ENCODE measurements at places on chromosomes 13 and 19.

DNA sequence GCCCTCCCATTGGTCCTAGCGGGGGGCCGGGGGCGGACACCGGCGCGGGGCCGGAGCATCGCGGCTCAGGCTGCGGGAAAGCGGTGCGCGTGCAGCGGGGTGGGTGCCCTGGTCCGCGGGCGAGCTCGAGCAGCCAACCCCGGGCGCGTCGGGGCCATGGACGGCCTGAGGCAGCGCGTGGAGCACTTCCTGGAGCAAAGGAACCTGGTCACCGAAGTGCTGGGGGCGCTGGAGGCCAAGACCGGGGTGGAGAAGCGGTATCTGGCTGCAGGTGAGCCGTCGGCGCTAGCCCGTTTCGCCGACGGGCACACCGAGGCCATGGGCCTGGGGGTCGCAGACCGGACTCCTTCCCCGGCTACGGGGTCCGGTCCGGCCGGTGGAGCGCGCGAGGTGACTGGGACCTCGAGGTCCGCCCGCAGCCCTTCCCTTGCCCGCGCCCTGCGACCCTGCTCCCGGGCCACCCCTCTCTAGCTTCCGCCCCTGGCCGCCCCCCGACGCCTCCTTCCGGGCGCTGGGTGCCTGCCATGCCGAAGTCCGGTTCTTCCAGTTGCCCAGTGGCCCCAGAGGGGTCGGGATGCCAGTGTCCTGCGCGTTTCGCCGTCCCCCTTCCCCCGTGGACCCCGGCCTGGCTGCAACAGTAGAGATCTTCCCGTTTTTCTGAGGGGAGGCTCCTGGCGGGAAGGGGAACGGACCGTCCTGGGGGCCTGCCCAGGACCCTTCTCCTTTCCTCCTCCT, at the start of gene REEP6:
Gene REEP6, plus strand, starts transcription at position 68 of the 735 bp plus-strand sequence. Its CDS starts 89 bp downstream, at position 157.
- DNase-seq, result no peak

DNA sequence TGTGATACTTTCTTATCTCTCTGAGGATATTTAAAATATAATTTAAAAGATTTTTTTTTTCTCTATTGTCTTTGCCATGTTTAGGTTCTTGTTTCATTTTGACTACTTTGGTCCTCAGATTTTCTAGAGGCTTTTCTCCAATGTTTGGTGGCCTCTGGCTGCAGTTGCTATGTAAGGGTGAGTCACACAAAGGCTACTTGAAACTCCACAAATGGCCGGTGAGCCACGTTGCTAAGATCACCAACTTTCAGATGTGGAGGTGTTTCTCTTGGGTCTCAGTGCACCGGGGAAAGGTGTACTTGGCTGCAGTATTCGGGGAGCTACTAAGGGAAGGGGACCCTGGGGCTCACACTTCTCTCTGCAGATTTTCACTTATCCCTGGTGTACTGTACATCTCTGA, 248.1 kb downstream of the HS6ST3 start:
- no peak for DNase-seq

GRCh38 chr13:39510316-39510695, 92.7 kb downstream of the LHFPL6 start:
- no peak for DNase-seq

DNA sequence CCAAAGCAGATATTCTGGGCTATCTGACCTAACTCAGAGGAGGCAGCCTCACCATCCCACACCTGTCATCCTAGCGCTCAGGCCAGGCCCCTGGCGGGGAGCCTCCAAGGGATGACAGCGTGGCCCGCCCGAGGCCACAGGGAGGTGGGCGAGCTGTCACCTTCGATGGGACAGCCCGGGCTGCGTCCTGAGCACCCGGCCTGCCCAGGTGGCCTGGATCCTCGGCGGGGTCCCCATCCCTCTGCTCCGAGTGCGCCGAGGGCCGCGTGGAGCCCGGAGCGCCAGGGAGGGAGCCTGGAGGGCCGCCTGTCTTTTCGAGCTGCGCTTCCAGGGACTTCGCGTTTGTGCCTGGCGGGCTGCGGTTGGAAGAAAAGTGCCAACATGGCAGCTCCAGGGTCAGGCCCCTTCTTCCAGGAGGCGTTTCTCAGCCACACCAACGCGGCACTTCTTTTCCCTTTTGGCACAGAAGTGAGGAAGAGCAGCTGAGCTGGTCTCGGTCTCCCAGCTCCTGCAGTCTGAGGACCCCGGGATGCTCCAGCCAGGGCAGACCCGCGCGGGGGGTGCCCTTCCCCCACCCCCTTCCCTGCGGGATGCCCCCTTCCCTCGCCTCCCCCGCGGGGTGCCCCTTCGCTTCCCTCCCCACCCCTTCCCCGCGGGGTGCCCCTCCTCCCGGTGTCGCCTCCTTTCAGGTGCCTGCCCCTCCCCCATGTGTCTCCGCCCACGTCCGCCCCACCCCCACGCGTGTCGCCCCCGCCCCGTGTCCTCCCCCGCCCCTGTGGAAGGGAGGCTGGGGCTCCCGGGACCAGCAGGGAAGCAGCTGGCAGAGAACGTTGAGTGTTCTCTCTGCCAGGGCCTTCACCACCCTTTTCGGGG, 42.3 kb downstream of the GJA3 start:
- DNase-seq, result peak; percentile 66

DNA sequence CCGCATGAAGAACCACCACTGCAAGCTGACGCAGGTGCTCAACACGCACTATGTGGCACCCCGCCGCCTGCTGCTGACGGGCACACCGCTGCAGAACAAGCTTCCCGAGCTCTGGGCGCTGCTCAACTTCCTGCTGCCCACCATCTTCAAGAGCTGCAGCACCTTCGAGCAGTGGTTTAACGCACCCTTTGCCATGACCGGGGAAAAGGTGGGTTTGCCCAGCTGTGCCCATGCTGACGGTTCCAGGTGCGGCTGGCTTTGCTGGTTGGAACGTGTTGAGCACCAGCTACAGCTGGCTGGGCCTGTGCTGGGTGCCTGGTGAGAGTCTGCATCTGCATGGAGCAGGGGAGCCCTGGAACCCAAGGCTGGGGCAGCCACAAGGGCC, 60.9 kb downstream of the SMARCA4 start:
- no peak for DNase-seq

- no peak for DNase-seq
Observed at GRCh38 chr13:48890391-48890790, 85.3 kb upstream of the FNDC3A start.

- DNase-seq, result no peak
Observed at GRCh38 chr13:43293986-43294385, 270.6 kb downstream of the DNAJC15 start.

- DNase-seq, result no peak
Observed at GRCh38 chr19:44749292-44749691, 784 bp downstream of the BCL3 start.

- DNase-seq, result no peak
Observed at GRCh38 chr13:27384285-27384684, 40.1 kb upstream of the GTF3A start.

GRCh38 chr19:10832939-10833296, 3.1 kb downstream of the TMED1 start:
- no peak for DNase-seq

DNA sequence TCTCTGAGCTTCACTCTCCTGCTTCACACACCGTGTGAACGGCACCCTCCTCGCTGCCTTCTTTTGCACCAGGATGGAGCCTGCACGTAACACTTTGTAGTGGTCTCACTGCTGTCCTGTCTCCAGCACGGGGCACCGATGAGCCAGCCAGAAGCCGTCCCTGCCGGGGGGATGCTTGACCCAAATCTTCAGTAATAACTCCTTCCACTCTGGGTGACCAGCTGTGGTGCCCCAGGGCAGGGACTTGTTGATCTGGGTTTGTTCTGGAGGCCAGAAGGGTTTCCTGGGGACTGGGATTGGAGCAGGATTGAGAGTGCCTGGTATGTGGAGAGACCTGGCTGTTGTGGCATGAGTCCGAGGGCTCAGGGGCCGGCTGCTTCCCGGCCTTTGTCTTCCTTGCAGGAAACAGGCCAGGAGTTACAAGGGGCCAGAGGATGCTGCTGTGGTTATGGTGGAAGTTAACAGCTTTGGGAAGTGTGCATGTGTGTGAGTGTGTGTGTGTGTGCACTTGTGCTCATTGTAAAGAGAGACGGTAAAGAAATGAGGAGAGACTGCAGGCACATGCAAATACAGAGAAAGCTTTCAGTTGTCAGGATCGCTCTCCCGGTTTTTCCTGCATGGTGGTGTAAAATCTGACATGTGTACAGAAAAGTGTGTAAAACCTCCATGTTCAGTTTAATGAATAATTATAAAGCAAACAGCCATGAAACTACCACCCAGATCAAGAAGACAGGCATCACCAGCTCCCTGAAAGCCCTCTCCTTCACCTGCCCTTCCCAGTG, 18.9 kb downstream of the PAK4 start:
- peak; percentile 31 for DNase-seq

DNA sequence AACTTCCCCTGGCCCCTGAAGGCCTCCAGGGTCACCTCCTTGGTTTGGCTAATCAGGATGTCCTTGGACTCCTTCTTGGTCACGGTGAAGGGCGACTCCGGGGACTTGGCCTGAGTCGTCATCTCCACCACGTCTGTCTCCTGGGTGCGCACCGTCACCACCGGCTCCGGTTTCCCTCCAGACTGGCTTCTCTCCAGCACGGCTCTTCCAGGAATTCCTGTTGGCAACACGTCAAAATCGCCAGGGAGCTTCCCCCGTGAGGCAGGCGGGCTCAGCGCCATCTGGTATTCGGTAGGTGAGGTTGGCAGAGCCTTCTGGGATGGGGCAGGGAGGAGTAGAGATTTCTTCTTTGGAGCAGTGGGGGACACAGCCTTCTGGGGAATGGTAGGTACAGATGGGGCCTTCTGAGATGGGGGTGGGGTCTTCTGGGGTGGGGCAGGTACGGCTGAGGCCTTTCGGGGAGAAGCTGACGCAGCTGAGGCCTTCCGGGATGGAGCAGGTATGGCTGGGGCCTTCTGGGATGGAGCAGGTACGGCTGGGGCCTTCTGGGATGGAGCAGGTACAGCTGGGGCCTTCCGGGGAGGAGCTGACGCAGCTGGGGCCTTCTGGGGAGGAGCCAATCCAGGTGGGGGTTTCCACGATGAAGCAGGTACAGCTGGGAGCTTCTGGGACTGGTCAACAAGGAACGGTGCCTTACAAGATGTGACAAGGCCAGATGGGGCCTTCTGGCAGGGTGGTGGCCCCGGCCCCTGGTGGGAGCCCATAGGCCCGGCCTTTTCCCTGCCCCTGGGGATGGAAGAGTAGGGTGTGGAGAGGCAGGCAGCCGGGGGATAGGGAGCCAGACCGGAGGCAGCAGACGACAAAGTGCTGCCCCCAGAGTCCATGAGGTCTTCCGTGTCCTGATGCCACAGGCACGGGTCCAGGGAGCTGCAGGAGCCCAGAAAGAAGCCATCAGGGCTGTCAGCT, 3.8 kb downstream of the GARIN5B start:
- no peak for DNase-seq

GRCh38 chr19:342801-343421, 1.7 kb downstream of the MIER2 start:
- peak; percentile 29 for DNase-seq

DNA sequence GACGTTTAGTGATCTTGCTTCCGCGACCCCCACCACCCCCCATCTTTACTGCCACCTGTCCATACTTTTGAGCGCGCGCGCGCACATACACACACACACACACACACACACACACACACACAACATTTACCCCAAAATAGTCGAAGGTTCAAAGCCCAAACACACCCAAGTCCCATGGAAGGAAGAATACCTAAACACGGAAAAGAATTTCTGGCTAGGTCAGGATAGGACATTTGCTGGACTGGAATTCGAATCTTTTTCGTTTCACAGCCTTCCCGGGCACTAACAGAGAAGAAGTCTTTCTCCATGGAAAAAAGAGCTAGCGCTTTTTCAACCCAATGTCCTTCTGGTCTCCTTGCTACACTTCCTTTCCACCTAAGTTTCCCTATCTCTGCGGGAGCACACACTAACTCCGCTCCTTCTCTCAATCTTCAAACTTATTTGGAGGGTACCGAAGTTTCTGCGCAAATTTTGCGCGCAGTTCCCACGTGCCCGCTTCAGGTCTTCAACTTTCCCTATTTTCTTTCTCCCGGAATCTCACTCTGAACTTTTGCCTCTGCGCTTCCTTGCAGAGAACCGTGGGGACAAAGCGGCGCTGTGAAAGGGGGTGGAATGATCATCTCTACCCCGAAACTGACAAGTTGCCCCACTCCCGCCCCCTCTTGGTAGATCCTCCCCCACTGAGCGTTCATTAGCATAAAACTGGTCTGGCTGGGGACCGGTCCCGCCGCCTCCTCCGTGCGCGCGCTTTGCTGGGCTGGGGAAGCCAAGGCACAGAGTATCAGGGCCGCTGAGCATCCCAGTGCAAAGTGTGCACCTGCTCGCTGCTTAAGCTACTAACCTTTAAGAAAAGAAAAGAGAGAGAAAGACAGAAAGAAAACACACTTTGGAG, 2.7 kb downstream of the DACH1 start:
- DNase-seq, result no peak

GRCh38 chr13:51643105-51643881, 59.0 kb downstream of the WDFY2 start:
- no peak for DNase-seq

GRCh38 chr19:3095441-3096191, 1.5 kb downstream of the GNA11 start:
- DNase-seq, result no peak

- peak; percentile 22 for DNase-seq
Observed at GRCh38 chr19:35742121-35742724, at the start of gene IGFLR1. TSS of gene IGFLR1 (minus strand) at chr19:35742452. CDS start at chr19:35741180, 1,272 bp downstream.

DNA sequence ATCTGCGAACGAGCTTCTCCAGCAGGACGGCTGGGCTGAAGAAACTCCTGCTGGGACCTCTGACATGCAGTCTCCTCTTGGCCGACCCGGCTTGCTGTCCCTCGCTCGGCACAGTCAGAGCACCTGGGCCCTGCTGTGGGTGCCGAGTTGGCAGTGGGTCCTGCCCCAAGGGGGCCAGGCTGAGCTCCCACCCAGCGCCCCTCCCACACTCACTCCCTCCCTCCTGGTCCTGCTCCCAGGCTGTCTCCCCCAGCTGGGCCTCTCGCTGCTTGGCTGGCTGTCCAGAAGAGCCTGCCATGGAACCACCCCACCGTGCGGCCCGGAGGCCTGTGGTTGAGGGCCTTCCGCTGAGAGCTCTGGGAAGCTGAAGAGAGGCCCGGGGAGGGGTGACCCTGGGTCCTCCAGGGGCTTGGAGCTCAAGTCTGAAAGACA, 6.0 kb downstream of the AKT2 start:
- peak; percentile 42 for DNase-seq

- DNase-seq, result peak; percentile 98
Observed at GRCh38 chr19:51570962-51571575, at the start of gene ZNF175. TSS of gene ZNF175 (plus strand) at chr19:51571283. CDS start at chr19:51573330, 2,047 bp downstream.

DNA sequence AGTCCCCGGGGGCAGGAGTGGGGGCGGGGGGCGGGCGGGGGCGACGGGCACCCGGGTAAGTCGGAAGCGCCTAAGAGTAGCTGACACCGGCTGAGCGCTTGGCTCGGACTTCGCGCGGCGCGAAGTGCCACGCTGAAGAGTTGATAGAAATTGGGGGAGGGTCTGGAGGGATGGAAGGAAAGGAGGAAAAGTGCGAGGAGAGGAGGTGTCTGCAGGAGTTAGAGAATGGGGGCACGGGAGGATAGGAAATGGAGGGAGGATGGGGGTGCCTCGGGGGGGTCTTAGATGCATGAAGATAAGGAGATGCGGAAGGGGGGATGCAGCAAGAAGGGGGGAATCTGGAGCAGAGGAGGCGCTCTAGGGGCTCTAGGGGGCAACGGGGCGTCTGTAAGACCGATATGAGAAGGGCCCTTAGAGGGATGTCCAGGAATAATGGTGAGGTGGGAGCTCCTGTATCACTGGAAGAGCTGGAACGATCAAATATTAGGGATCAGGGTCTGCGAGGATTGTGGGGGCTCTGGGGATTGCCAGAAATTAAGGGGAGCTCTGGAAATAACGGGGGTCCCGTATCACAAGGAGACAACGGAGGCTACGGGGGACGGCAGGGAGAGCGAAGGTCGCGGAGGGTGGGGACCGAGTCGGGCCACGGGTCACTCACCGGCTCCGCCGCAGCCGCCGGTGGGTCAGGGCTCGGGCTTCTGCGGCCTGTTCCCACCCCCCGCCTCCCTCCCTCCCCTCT, at the start of gene MYPOP:
Gene MYPOP, minus strand, starts transcription at position 702 of the 739 bp plus-strand sequence. CDS start 840 bp downstream, outside the sequence.
- no peak for DNase-seq

- DNase-seq, result no peak
Observed at GRCh38 chr19:35557539-35558399, 5.7 kb downstream of the ATP4A start.

All from midbrain (tissue), 1 donor.